NCI-H2081 (cell line): ENCODE measurements at places on chromosomes 4 and X.

- DNase-seq: no peak
Measured at GRCh38 chr4:124203613-124204238, 508.8 kb downstream of the ANKRD50 start.

- DNase-seq: no peak
Measured at GRCh38 chr4:159400558-159401225, 297.8 kb downstream of the RAPGEF2 start.

DNA sequence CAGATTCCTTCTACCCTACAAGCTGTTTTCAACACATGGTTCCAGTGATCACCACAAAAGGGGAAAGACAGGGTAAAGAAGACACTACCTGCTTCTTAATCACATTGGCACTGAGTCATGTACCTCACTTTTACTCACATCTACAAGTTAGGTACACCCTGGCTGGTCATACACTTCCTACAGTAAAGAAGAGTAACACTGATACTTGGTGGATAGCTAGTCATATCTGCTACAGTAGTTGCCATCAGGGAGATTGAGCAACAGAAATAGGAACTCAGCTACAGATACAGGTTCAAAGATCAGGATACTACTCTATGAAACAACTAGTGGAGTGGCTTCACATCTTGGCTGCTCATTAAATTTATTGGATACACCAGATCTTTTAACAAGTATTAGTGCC, 105.4 kb upstream of the DIAPH2 start:
- no peak for DNase-seq

DNA sequence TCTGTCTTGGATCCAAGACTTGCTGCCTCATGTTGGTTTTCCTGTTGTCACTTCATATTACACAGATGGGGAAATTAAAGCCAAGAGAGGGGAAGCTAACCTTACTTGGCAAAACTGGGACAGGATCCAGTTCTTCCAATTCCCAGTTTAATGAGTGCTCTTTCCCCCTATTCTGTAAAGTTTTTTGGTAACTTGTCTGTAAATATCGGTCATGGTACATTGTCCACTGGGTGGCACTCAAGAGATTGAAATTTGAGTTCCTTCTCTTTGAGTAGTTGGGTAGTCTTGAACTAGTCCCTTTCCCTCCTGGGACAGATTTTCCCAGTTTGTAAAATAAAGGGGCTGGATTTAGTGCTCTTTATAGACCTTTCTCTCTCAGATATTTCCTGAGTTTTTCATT, 12.4 kb upstream of the EOLA2 start:
- no peak for DNase-seq

- no peak for DNase-seq
Measured at GRCh38 chr4:189279188-189279587, 661.5 kb upstream of the FRG1 start.

GRCh38 chr4:103099691-103100392, at the start of gene BDH2:
Gene BDH2 (minus strand): TSS chr4:103099834. CDS start chr4:103096254, 3,580 bp downstream.
- peak; percentile 67 for DNase-seq

GRCh38 chrX:53817548-53817947, 131.0 kb upstream of the HUWE1 start:
- DNase-seq: no peak

DNA sequence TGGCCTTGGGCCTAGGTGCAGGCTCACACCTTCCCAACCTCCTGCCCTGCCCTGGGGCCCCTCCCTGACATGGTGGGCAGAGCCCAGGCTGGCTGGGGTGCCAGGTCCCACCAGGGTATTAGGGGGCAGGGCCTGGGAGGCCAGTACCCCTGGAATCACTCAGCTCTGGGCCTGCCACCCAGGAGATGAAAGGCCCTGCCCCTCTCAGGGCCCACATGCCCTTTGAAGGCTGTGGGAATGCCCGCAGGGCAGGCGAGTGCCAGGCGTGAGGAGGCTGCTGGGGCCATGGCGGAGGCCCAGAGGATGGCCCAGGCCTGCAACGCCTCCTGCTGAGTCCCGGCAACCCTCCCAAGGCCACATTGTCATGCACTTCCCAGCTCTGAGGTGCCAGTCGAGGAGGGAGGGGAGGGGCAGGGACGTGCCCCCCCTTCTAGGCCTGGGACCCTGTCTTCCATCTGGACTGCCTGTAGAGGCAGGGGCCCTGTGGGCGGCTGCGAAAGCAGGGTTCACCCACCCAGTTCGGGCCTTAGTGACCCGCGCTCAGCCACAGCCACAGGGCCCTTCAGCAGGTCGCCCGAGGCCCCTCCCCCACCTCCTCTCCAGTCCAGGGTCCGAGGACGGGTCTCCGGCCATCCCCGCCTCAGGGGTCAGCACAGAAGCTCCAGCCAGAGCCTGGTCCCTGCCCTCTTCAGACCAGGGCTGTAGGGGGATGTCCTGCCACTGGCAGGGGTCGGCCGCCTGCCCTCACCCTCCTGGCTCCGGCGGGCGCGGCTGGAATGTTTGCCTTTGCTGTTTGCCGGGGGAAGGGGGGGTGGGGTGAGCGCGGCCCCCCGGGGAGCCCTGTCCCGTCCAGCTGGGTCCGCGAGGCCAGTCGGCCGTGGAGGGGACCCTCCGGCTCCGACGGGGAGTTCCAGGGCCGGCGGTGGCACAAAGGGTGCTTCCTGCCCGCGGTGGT, 26.7 kb upstream of the FGFR3 start:
- DNase-seq: no peak

- DNase-seq: peak; percentile 82
Measured at GRCh38 chr4:40325406-40326019, 9.6 kb upstream of the CHRNA9 start.

- no peak for DNase-seq
Measured at GRCh38 chr4:53713767-53714166, 122.5 kb upstream of the LNX1 start.

- no peak for DNase-seq
Measured at GRCh38 chr4:187084701-187085100, 361.0 kb upstream of the FAT1 start.

DNA sequence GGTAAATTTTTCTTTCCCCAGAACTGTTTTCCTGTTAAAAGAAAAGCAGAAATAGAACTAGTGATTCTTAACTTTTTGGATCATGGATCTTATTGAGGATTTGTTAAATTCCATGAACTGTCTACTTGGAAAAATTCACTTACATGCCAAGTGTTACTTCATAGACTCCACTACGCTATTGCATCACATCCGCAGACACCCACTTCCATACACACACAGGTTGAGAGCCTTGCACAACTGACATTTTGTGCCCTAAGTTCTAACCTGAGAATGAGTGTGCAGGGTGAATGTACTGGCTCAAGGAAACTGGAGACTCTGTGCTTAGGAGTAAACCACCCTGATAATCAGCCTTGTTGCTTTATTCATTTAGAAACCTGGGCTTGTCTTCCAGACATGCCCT, 250.5 kb upstream of the EDA2R start:
- no peak for DNase-seq

DNA sequence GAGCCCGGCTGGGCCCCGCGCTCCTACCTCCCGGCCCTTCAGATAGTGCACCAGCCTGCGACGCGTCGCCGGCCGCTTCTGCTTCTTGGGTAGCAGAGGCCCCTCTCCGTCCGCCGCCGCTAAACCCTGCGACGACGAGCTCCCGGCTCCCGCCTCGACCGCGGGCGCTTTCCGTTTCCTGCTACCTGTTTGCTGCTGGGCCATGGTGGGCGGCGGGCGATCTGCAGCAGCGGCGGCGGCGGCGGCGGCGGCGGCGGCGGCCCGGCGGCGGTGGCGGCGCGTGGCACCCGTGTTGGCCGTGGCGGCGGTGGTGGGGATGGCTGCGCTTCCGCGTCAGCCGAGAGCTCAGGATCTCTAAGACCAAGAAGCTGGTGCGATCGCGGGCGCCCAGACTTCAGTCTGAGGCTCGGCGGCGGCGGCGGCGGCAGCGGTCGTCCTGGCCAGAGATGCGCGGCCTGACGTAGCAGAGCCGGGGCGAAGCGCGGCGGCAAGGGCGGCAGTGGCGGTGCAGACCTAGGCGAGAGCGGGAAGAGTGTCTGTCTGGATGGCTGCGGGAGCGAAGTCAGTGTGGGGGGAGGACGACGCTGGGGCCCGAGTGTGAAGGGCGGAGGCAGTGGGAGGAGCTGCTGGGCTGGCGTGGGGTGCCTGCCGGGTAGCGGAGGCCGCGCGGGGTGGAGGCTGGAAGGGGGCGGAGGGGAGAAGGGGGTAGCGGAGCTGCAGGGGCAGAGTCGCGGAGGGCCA, at the start of gene DCAF12L2:
Gene DCAF12L2 (minus strand): TSS at position 569 of the 741 bp plus-strand sequence. CDS start 365 bp downstream, at position 204.
- peak; percentile 7 for DNase-seq

GRCh38 chr4:76790377-76790776, 107.6 kb downstream of the SOWAHB start:
- no peak for DNase-seq

- DNase-seq: no peak
Measured at GRCh38 chr4:145839151-145839550, 99.5 kb downstream of the ZNF827 start.

- DNase-seq: no peak
Measured at GRCh38 chr4:84547211-84547610, 35.7 kb upstream of the CDS1 start.

- no peak for DNase-seq
Measured at GRCh38 chrX:39984191-39984956, 113.4 kb downstream of the BCOR start.

- no peak for DNase-seq
Measured at GRCh38 chrX:54007682-54008081, 36.6 kb downstream of the PHF8 start.

DNA sequence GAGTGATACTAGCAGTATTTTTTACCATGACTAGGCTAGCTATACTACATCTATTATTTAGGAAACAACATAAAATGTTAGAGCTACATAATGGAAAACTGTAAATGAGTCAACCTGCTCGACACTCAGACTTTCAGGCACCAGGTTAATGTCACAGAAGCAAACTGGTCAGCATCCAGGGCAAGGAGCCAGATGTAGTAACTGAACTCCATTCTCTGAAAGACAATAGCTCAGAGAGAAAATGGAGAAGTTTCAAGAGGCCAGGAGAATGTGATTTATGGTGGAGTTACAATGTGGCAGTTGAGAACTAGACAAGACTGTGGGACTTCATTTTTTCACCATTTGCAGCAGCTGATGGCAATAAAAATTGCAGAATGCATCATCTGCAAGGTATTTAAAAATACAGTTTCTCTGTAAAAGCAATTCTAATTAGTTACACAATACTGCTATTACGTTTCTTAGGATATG, 342.7 kb upstream of the PABPC4L start:
- peak; percentile 86 for DNase-seq

GRCh38 chr4:180380733-180381132, 1862.5 kb upstream of the TENM3 start:
- DNase-seq: no peak

DNA sequence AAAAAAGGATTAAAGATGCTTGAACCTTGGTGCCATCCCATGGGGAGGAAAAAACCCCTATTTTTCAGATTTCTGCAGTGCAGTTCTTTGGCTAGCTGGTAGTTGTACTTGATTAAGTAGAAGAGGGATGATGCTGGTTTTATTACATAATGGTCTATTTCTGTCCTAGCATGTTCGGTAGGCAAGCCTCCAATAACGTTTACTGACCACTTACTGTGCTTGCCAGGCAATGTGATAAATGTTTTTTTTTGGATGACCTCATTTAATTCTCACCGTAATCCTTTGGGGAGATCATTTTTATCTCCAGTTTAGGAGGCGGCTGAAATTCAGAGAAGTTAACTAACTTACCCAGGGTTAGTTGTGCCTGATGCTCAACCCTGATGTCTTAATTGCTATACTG, 92.1 kb upstream of the RPA4 start:
- DNase-seq: no peak

DNA sequence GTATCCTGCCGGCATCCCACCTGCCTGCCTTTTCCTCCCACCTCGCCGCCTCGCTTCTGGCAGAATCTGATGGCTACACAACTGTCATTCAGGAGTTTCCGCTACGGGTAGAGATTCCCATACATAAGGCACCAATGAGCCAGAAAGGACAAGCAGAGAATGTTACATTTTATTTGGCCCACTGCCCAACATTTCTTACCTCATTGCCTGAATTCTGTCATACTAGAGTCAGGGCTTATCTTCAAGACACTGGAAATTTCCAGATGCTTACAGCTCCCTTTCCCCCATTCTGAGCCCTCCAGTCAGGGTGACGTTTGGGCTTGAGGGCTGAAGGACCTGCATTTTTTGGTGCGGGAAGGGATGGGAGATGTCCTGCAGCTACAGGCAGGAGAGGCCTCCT, 113.0 kb downstream of the NHS start:
- no peak for DNase-seq

- DNase-seq: no peak
Measured at GRCh38 chrX:96838537-96838936, 45.2 kb upstream of the RPA4 start.

DNA sequence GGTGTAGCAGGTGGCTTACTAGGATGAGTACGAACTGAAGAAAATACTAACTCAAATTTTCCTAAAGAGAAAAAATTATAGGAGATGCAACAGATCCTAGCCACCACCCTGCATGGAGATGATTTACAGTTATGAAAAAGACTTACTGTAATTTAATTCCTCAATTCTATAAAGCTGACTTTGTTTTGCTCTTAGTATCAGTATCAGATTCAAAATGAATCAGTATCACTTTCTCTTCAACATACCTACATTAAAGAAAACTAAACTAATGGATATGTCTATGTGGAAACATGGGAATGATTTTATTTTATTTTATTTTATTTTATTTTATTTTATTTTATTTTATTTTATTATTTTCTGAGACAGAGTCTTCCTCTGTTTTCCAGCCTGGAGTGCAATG, 525.8 kb downstream of the NLGN4X start:
- DNase-seq: no peak

DNA sequence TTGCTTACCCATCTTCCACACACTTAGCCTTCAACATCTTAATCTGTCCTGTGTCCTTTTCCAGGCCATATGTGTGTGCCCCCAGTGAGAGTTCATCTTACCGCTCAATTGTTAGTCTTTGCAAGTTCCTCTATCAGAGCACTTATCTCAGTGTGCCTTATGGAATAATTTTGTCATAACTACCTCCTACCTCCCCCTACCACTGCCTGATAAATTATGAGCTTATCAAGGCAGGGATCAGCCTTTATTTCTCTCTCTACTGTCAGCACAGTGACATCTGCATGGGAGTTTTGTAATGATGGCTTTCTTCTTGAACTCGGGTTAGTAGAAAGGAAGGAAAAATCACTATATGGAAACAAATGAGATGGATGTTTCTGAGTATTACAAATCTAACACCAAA, 53.2 kb downstream of the MTM1 start:
- DNase-seq: no peak

DNA sequence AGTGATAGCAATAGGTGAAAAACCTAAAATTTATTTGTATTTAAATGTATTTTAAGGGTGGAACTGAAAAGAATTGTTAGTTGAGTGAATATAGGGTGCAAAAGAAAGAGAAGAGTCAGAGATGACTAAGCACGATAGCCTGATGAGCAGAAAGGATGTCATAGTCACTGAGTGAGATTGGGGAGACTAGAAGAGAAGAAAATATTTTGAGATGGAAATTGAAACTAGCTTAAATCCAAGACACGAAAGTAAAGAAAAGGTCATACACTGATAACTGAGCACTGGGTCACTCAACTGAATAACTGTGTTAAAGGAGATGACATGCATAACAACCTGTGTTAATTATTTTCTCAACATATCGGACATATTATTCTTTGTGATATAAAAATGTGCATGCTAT, 55.5 kb downstream of the SPANXN4 start:
- no peak for DNase-seq

GRCh38 chr4:20249333-20249732, 2.4 kb upstream of the SLIT2 start:
- DNase-seq: peak; percentile 43

GRCh38 chr4:184536881-184537248, 62.5 kb upstream of the IRF2 start:
- no peak for DNase-seq

GRCh38 chr4:82889287-82889686, 1.7 kb downstream of the SEC31A start:
- DNase-seq: no peak
